ENCODE measurements at places on chromosomes 1 and 21.

DNA sequence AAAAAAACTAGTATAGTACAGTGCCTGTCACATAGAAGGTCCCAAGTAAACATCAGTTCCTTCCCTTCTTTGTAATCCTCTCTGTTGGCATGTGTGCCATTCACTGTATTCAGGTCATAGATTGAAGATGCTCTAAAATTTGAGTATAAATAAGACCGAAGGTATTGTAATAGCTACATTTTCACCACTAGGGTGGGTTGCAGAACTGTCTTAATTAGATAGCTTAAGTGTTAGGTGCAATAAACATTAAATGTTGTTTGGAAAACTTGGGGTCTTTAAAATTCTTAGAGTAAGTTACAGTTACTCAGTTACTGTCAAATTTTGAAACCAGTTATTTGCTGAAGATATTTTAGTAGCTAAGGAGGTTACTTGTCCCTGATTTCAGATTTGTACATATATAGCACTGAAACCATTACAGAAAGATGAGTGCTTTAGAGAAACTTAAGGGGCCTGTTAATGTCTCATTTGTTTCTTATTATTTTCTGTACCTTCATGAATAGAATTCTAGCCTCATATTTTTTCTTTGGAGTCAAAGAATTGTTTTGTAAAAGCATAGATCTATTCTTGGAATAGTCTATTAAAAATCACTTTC, 24.3 kb downstream of the PER3 start:
- peak; percentile 39 for DNase-seq

- peak; percentile 28 for DNase-seq
Measured at GRCh38 chr1:212667223-212668139, 32.2 kb downstream of the BATF3 start.

GRCh38 chr1:167794043-167794442, 72.3 kb downstream of the MPZL1 start:
- no peak for DNase-seq

DNA sequence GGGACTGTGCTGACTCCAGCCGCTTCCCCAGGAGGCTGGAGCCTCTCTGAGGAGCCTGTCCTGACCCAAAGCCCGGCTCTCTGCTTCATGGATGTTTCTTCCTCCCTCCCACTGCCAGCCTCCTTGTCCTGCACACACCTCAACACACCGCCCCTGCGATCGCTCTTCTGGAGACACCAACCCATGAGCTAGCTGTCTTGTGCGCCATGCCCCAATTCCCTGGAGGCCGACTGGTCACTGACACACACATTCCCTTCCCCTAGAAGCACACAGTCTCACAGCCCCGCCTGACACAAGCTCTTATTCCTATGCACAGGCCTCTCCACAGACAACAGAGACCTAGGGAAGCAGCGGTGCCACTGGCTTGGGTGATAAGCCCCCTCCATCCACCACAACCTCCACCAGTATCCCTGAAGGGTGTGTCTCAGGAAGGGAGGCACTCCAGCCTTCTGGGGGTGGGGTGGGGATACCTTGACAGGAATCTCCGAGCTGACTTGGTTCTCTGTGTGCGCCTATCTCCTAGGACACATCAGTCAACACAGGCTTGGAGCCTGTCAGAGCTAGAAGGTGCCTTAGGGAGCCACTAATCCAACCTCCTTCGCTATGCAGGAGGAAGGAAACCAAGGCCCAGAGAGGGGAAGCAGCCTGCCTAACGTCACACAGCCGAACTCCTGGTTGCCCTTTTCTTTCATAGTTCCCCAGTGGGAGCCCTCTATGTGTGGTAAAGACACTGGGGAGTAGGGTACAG, 31.1 kb downstream of the AHDC1 start:
- DNase-seq = no peak

GRCh38 chr1:225607355-225607754, 45.6 kb downstream of the ENAH start:
- DNase-seq = no peak

- peak; percentile 61 for DNase-seq
Measured at GRCh38 chr1:212700223-212700891, 717 bp upstream of the BATF3 start.

DNA sequence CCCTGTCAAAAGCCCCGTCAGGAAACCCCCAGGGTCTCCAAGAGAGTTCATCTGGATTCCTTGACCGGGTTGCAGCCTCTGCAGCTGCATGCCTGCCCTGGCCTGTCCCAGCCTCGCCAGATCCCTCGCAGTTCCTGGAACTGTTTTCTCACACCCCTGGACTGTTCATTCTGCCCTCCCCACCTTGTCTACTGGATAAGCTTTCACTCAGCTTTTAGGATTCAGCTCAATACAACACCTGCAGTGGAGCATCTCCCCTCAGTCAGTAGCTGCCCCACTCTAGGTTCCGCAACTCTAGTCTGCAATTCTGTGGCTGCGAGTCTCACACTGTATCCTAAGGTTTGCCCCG, 67.2 kb downstream of the FAM163A start:
- no peak for DNase-seq

GRCh38 chr1:178066296-178066907, 27.5 kb upstream of the RASAL2 start:
- no peak for DNase-seq

GRCh38 chr1:15863156-15863901, 15.8 kb downstream of the SPEN start:
- DNase-seq = no peak

All from CD4-positive, alpha-beta T cell treated with Interleukin-17A for 1 hour (primary cell).